ENCODE measurements at places on chromosomes 16 and 17.
A peak's percentile ranks its signal among the peaks of the same experiment; 100 is the strongest.

- DNase-seq = no peak
Measured at GRCh38 chr17:83098241-83099085, 19.1 kb downstream of the METRNL start.

- no peak for DNase-seq
Measured at GRCh38 chr16:51834133-51834532, 683.1 kb upstream of the SALL1 start.

DNA sequence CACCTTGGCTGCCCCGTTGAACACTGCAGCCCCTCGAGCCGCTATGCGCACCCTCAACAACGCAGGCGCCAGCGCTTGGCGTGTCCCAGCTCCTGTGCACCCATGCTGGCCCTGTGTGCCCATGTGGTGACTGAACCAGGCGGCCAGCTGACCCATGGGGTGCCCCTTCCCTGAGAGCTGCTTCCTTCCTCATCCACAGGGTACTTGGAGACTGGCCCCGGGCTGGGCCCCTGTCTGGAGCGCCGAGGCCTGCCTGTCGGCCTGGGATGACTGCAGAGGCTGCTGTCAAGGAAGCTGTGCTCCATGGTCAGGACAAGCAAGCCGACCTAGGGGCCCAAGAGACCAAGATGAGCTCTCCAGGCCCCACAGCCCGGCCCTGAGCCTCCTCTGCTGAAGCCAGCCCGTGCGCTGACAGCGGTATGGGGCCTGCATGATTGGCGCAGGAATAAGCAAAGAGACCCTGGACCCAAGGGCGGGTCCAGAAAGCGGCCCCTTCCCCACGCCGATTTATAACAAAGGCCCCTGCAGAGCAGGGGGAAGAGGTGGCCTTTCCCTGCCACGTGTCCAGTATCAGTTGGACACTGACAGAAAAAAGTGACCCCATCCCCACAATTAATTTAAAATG lies 21.6 kb upstream of the BAHCC1 start:
- DNase-seq = no peak

GRCh38 chr16:85483424-85483823 lies 129.7 kb upstream of the GSE1 start:
- DNase-seq = no peak

DNA sequence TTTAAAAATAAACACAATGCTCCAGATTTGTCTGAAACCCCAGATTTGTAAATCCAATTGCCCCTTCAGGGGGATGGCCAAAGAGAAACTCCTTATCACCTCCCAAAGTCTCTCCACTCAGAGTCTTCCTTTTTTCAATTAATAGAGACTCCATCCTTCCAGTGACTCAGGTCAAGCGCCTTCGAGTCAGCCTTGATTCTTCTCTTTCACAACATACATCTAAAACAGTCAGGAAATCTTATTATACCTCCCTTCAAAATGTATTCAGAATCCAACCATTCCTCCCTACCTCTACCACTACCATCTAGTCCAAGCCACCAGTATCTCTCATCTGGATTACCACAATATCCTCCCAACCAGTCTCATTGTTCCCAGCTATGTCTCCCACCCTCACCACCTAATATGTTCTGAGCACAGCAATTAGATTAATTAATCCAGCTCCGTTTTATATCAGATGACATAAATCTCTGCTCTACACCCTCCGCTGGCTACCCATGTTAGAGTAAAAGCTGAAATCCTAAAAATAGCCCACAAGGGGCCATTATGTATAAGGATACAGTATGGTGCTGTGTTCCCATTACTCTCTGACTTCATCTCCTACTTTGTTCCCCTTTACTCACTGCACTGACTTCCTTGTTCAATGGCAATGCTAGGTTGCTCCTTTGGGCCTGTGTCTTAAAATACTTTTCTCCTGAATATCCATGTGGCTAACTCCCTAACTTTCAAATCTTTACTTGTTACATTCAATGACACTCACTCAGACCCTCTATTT lies 11.8 kb downstream of the SIAH1 start:
- no peak for DNase-seq

DNA sequence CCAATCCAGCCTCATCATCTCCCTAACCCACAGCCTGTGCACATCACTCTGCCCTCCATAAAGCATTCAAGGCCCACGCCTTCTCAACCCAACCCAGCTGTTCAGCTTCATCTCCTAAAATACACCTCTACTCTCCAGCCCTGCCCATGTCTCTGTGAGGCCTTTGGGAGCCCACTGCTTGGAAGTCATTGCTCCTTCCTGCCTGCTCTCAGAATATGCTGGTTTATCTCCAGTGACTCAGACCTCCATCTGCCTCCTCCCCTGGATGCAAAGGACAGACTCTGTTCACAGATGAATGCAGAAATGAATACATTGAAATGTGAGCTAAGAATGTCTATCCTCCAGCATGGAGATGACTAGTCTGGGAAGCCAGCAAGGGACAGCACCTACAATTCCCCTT lies 19.0 kb downstream of the KCNG4 start:
- no peak for DNase-seq

- peak; percentile 12 for DNase-seq
Measured at GRCh38 chr16:23408242-23408822, 44.7 kb downstream of the COG7 start.

GRCh38 chr17:78341559-78342448 lies 18.1 kb downstream of the SOCS3 start:
- peak; percentile 90 for DNase-seq

- DNase-seq = no peak
Measured at GRCh38 chr17:77475016-77475976, 334.5 kb downstream of the SEC14L1 start.

DNA sequence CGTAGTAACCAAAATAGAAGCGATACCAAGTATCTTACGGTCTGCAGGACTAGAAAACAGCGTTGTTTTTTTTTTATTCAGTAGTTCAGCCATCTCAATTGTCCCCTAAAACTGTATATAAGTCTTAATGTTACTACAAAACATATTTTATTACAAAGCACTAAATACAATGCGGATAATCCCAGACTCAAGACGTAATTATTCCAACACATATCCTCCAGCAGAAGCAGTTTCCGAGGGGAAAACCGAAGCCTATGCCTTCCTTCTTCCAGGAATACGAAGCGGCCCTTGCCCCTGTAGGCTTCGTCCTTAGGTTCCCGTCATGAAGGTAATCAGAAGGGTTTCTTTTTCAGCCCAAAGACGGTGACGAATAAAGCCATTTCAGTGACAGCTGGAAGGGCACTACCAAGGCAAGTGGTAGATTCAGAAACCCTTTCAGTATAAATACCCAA lies 2.3 kb downstream of the TMEM107 start:
- no peak for DNase-seq

- DNase-seq = no peak
Measured at GRCh38 chr16:67733734-67734470, 14.8 kb upstream of the GFOD2 start.

DNA sequence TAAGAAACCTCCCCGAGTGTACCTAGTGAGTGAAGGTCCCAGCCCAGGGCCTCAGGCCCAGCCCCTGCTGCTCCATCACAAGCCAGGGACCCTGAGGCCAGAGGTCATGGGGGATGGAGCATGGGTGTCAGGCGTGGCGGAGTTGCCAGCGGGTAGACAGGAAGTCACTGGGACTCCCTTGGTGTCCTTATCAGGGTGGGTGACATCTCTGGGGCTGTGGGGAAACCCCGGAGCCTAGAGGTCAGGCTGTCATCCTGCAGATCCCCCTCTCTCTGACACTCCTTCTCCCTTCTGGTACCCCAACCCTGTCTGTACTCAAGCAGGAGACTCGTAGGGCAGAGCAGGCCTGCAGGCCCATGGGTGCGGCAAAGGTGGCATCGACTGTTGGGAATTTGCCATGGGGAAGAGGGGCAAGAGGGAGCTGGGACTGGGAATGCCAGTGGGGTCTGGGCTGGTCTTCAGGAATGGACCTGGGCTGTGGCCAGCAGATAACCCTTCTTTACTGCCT lies 10.8 kb upstream of the ADGRG1 start:
- no peak for DNase-seq

GRCh38 chr17:58388302-58389190 lies 28.8 kb downstream of the RNF43 start:
- DNase-seq = no peak

- DNase-seq = no peak
Measured at GRCh38 chr17:68679882-68680281, 78.7 kb upstream of the FAM20A start.

DNA sequence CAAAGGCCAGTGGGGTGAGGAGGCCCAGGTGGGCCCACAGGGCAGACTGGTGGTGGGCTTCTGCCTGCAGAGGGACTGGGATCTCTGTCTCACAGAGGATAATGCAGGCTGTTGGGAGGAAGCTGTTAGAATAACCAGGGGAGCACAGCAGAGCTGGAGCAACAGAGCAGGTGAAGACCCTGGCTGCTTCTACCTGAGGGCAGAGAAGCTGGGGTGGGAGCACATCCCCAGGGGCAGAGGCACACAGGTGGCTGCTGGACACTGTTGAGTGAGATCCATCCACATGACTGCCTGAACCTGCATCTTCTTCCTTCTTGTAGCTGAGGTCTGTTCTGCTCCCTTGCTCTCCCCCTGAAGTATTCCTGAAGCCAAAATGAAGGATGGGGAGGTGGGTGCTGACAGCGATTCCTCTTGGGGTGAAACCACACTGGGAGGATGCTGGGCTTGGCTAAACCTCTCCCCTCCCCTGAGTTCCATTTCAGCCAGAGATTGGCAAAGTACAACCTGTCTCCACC lies 1725.0 kb downstream of the TP53TG3F start:
- DNase-seq = no peak
